ENCODE measurements at places on chromosomes 6 and 20. TPM values are rescaled to one million over a fixed set of nuclear protein-coding genes. Genes with fewer than 3 reads are reported as not detected.

GRCh38 chr6:143394389-143394788 lies 56.1 kb downstream of the ADAT2 start:
- no peak for DNase-seq

DNA sequence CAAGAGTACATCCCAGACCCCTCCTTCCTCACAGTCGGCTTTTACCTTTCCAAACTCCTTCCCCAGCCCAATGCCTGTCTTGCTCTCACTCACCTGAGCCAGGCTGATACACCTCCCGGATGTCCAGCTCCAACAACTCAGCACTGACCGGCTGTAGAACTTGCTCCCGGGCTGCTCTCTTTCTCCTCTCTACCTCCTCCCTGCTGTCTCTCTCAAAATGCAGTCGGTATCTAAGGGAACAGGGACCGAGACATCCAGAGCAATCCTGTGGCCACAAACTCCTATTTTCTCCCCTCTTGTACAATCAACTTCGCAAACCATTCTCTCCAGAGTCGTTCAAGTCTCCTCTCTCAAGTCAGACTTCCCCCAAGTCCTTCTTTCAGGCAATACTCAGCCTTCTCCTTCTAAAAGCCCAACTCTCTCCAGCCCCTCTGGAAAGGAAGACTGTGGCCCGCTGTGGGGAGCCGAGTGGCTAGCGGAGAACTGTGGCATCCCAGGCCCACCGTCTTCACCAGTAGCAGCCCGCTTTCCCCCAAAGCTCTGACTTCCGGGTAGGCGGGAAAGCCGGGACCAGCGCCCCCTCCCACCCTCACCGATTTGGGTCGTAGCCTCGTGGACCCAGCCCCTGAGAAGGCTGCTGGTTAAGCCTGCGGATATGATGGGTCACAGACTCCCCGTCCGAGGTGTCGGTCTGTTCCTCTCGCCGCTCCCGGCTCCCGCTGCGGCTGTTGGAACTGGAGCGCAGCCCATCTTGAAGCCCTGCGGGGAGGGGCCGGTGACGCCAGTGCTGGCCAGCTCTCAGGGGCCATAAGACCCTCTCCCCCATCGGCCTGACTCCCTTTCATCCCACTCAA lies 1.1 kb downstream of the GNL1 start:
- no peak for DNase-seq

DNA sequence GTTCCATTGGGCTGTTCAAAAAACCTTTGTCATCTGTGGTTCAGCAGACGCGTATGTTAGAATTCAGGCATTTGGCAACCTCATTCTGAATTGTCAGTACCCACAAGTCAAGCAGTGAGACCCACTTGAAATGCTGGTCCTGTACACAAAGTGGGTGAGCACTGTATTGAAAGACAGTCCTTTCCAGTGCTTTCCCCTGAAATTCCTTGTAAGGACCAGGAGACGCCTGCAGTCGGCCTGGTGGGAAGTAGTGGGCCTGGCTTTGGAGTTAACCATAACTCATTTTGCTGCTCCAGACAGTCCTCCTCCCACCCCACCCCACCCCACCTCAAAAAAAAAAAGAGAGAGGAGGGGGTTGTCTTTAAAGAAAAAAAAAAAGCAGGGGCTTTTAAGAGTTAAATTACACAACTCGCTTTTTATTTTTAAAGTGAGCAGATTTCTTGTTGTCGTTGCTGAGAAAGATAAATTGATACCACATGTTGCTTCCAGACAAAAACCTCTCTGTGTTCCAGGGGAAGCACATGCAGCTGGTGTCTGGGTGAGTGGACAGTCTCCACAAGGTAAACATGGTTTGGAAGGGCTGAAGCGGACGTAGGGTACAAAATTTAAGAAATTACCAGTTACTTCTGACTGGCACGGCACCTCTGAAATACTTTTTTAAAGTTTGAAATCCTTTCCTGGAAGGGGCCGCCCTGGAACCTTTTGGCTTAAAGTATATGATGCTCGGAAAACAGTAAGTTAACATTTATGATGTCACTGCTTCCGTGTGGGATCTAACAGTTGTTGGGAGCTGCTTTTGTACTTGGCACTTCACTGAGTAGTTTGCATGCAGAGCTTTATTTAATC lies 95.3 kb downstream of the FOXO3 start:
- no peak for DNase-seq

DNA sequence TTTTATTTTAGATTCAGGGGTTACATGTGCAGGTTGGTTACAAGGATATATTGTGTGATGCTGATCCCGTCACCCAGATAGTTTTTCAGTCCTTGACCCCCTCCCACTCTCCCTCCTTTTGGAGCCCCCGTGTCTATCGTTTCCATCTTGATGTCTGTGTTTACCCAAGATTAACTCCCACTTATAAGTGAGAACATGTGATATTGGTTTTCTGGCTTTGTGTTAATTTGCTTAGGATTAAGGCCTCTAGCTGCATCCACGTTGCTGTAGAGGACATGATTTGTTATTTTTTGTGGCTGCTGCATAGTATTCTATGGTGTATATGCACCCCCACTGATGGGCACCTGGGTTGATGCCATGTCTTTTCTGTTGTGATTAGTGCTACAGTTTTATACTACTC lies 178.6 kb downstream of the PLCB1 start:
- DNase-seq: no peak

DNA sequence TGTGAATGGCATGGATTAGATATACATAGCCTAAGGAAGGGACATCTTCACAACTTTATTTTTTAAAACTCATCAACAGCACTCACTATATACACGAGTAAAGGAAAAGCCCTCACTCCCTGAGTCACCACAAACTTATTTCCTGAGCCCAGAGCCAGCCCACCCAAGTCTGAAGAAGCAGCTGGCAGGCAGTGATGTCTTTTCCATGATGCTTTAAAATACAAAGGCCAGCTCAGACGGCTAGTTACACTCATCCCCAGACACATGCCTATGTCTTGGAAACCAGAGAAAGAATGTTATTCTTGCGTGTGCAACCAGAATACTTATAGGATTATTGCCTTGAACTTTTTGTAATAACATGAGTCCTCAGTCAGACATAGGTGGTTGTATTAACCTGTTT lies 114.4 kb downstream of the ADGRG6 start:
- DNase-seq: no peak

Gene PANK2
- polyA plus RNA-seq: 35.6 TPM

Gene ENPP1
- polyA plus RNA-seq: 19.3 TPM

Gene TSHZ2
- 14.5 TPM for polyA plus RNA-seq

Gene CST4
- not detected for polyA plus RNA-seq

Gene PAK5
- polyA plus RNA-seq: 0.39 TPM

Gene HLA-DQA1
- 3.9 TPM for polyA plus RNA-seq

Gene GABRR1
- 1.3 TPM for polyA plus RNA-seq

Data from left renal cortex interstitium (tissue), 4 donors.